Naive B cell (primary cell): ENCODE measurements at places on chromosomes 6 and 20. TPM values are rescaled to one million over a fixed set of nuclear protein-coding genes. Genes with fewer than 3 reads are reported as not detected.

GRCh38 chr6:130314271-130314670, 51.5 kb upstream of the TMEM200A start:
- no peak overlapping the region for H3K4me3 ChIP-seq
- no peaks in the 10 kb centered on the region for H3K36me3 ChIP-seq
- H3K4me1 ChIP-seq, result no peaks in the 10 kb centered on the region
- no peaks in the 10 kb centered on the region for H3K27me3 ChIP-seq
- H3K27ac ChIP-seq, result no peak overlapping the region

DNA sequence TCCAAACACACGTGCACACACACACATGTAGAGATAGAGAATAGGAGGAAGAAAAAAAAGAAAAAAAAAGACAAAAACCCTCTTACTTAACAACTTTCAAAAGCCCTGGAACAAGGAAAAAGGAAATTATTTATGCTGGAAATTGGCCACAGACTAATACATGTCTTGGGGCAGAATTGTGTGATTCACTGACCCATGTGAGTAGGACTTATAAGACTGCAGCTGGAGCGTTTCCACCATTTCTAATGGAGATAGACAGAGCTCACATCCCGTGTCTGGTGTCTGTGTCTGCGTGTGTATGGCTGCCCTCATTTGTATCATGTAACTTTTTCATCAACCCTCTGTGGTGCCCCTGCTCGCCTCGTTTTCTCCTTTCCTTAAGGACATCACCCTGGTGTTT, 99.8 kb upstream of the PDE10A start:
- H3K27ac ChIP-seq, result no peak overlapping the region
- peaks cover 8% of the 10 kb centered on the region for H3K36me3 ChIP-seq
- DNase-seq, result no peak
- H3K4me1 ChIP-seq, result no peaks in the 10 kb centered on the region

DNA sequence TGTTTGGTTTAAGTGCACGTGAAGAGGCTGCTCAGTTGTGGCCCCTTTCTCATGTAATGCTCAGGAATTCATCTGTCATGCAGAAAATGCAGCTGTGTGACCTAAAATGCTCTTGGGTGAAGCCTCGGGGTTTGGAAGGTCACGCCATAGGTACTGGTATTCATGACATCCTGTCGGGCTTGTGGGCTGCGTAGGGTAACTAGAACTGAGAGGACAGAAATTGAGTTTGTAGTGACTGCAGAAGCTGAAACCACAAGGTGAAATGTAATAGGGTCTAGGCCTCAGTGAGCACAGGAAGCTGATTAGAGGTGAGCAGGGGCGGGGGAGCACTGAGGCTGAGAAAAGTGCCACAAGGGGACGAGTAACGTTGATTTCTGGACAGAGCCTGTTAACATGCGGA, 128.8 kb downstream of the SOBP start:
- H3K4me1 ChIP-seq, result peaks cover 30% of the 10 kb centered on the region
- peak overlapping the region; percentile 66 for H3K4me3 ChIP-seq
- H3K36me3 ChIP-seq, result no peaks in the 10 kb centered on the region
- no peak overlapping the region for H3K27ac ChIP-seq
- peak; percentile 66 for DNase-seq
- H3K27me3 ChIP-seq, result peaks cover 12% of the 10 kb centered on the region

DNA sequence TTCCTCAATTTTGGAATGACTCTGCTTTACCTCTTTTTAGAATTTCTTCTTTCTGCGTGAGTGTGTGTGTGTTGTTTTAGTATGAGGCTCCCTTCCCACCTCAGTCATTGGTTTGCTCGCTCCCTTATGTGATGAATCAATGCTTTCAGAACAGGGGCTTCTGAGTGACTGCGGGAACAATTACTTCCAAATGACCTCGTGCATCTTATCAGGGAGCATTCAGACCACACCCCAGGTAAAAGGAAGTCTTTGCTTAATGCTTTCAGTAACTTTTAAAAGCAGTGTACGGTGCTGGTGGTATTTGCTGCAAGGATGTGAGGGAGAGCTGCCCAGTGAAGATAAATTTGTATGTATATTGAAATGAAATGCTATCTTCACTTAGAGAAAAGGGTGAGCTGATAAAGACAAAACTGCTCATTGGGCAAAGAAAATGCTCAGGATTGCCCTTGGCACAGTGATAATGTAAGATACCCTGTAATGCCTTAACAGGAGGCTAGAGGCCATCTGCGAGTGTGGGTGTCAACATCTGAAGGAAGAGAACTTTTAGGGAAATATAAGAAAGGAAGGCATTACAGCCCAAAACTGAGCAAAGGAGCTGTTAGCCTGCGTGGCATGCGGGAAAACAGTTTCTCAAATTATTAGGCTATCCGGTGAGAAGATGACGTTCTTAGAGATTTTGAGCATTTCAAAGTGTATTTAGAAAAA, at the start of gene MLIP:
Gene MLIP (plus strand): TSS at position 103 of the 705 bp plus-strand sequence. CDS start 37 bp downstream, at position 140.
- H3K4me1 ChIP-seq, result no peaks in the 10 kb centered on the region
- H3K27ac ChIP-seq, result no peak within 1 kb of the TSS
- no peak for DNase-seq
- no peaks in the 10 kb centered on the region for H3K27me3 ChIP-seq

DNA sequence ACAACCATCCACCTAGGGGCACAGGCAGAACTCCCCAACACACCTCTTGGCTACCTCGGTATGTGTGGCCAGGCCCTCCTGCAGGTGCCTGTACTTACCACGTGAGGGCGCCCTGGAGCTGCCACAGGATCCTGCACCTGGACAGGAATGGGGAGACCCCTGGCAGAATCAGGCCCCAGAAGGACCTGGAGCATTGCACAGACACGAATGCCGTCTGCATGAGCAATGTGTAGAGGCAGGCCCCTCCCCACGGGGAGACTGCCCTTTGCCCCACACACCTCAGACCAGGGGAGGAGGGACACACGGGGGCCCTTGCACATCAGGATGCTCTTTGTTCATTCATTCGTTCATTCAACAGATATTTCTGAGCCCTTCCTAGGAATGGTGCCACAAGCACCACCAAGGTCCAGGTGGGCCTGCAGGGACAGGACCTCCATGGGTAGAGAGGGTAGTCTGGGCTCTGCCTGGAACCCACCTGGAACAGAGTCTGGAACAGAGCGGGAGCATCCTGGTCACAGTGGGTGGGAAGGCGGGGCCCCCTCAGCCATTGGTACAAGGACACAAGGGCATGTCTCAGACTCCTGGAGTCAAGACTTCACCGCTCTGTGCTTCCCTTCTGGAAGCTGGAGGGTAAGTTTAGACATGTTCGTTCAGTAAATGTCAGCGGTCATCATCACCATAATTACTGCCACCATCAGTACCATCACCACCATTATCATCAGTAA, 32.3 kb downstream of the YTHDF1 start:
- H3K36me3 ChIP-seq, result no peaks in the 10 kb centered on the region
- H3K27ac ChIP-seq, result no peak overlapping the region
- DNase-seq, result peak; percentile 24
- H3K27me3 ChIP-seq, result peaks cover 10% of the 10 kb centered on the region
- H3K4me3 ChIP-seq, result no peak overlapping the region
- peaks cover 11% of the 10 kb centered on the region for H3K4me1 ChIP-seq

DNA sequence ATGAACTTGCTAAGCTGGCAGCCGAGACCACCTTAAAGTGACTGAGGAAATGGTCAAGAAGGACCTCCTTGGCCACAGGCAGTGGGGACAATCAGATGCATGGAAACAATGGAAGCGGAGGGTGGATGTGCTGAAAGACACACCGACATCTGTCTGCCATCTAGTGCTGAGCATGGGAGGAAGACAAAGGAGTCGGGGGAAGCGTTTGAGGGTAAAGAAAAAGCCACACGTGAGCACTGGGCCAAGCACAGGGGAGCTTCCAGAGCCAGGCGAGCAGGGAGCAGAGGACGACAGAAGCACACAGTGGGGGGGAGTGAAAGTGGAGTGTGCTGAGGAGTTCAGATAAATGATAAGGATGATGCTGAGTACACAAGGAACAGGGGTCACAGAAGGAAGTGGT, 367.8 kb downstream of the ZFAND3 start:
- H3K27me3 ChIP-seq, result no peaks in the 10 kb centered on the region
- H3K4me3 ChIP-seq, result no peak overlapping the region
- no peak overlapping the region for H3K27ac ChIP-seq
- no peaks in the 10 kb centered on the region for H3K4me1 ChIP-seq
- no peak for DNase-seq

RUNX2 gene
- polyA plus RNA-seq, result 0.16 TPM

COL9A3 gene
- polyA plus RNA-seq, result 1.2 TPM

PRRT1 gene
- polyA plus RNA-seq, result not detected
